NCI-H1436 treated with DMSO at 0.1 percent for 48 hours (cell line): ENCODE measurements at places on chromosomes 2 and 18.

GRCh38 chr2:57210855-57211254 lies 835.8 kb upstream of the VRK2 start:
- DNase-seq, result no peak

GRCh38 chr2:114011713-114012112 lies 121.8 kb downstream of the ACTR3 start:
- DNase-seq, result no peak

- no peak for DNase-seq
These were observed 85.3 kb downstream of the PIEZO2 start for GRCh38 chr18:11064106-11064505.

DNA sequence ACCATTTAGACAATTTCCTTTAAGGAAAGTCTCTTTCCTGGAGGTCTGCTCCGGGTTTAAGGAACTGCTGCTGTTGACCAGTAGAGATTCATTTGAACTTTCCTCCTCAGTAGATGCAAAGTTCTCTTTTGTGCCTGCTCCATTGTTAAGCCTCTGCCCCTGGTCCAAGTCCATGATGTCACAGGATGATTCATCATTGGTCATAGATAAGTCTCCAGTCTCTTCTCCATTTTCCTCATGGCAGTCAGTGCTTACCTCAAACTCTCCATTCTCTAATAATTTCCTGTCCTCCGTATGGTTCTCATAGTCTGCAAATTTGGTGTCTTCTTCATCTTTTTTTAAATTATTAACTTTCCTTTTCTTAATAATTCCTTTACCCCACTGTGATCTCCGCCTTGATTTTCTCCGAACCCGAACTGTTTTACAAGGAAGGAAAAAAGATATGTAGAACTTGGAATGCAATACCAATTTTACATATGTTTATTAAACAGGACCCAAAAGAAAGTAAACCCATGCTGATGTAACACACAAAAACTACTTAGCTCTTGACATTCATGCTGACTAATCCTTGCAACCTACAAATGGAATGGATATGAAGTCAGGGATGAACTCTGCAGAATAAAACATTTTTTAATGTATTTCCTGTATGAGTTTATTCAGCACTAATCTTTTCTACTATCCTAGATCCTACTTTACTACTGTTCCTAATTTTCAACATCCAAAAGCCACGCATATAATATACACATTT lies 169.1 kb downstream of the ATAD2B start:
- DNase-seq, result no peak

GRCh38 chr2:33598561-33599174 lies 431 bp downstream of the FAM98A start:
- DNase-seq, result no peak

GRCh38 chr2:48624696-48625095 lies 7.0 kb downstream of the GTF2A1L start:
- no peak for DNase-seq

DNA sequence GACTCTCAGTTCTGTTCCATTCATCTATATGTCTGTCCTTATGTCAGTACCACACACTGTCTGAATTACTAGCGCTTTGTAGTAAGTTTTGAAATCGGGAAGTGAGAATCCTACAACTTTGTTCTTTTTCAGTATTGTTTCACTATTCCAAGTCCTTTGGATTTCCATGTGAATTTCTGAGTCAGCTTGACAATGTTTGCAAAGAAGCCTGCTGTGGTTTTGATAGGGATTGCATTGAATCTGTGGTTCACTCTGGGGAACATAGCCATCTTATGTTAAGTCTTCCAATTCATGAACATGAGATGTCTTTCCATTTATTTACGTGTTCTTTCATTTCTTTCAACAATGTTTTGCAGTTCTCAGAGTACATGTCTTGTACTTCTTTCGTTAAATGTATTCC lies 15.0 kb downstream of the SLC3A1 start:
- DNase-seq, result no peak

- no peak for DNase-seq
These were observed 54.1 kb downstream of the ESCO1 start for GRCh38 chr18:21546423-21546822.

GRCh38 chr18:30889519-30890301 lies 152.8 kb downstream of the DSC3 start:
- no peak for DNase-seq

GRCh38 chr18:76491776-76492668 lies 3.0 kb downstream of the ZNF516 start:
- DNase-seq, result no peak

- no peak for DNase-seq
These were observed 438.6 kb downstream of the RNF144A start for GRCh38 chr2:7355781-7356180.

- no peak for DNase-seq
These were observed 3.0 kb upstream of the FIGLA start for GRCh38 chr2:70793450-70793849.

GRCh38 chr2:221929259-221929658 lies 357.2 kb upstream of the EPHA4 start:
- DNase-seq, result no peak

DNA sequence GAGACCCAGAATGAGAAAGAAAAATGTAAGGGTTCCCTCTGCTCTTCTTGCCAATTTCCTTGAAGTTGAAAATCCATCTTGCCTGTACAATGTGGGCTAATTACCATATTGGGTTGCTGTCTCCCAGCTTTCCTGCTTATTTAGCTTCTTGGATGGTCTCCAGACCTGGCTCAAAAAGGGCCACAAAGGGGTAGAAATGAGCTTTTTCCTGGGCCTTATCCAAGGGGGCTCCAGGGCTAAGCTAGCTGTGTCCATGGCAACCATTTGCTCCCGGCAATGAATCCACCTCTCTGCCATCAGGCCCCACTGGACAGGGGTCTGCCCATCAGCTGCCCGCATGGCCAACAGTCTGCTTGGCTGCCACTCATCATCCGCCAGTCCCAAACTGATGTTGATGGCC lies 85.0 kb downstream of the BOD1L2 start:
- no peak for DNase-seq

DNA sequence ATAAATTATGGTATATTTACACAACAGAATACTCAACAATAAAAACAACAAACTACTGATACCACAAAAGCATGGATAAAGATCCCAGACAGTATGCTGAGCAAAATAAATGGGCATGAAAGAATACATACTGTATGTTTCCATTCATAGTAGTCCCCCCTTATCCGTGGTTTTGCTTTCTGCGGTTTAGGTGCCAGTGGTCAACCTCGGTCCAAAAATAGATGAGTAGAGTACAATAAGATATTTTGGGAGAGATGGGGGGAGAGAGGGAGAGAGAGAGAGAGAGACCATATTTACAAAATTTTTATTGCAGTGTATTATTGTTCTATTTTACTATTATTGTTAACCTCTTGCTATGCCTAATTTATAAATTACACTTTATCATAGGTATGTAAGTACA lies 21.0 kb upstream of the TGFA start:
- DNase-seq, result no peak

GRCh38 chr2:176769499-176770370 lies 442.9 kb upstream of the HNRNPA3 start:
- no peak for DNase-seq

GRCh38 chr2:210050885-210051284 lies 48.4 kb downstream of the RPE start:
- DNase-seq, result no peak

DNA sequence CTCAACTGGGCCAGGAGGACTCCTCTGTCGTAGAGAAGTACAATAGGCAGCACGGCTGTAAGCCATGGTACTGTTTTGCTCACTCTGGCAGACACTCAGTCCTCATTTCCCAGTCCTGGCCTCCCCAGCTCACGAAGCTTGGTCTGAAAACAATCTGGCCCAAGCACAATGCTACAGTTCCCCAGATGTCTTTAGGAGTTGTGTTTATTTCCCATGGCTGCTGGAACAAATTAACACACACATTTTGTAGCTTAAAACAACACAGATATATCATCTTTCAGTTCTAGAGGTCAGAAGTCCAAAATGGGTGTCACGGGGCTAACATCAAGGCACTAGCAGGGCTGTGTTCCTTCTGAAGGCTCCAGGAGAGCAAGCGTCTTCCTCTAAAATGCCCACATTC lies 13.0 kb downstream of the FABP1 start:
- DNase-seq, result no peak

DNA sequence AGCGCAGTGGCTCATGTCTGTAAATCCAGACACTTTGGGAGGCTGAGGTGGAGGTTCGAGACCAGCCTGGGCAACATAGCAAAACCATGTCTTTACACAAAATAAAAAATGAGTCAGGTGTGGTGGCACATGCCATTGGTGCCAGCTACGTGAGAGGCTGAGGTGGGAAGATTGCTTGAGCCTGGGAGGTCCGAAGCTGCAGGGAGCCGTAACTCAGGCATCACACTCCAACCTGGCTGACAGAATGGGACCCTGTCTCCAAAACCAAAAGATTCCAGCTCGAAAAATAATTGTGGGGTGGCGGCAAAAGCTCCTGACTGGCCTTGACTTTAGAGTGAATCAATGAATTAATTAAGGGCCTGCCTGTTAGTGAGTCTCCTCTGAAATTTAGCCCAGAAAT lies 1.2 kb upstream of the ALPP start:
- no peak for DNase-seq

DNA sequence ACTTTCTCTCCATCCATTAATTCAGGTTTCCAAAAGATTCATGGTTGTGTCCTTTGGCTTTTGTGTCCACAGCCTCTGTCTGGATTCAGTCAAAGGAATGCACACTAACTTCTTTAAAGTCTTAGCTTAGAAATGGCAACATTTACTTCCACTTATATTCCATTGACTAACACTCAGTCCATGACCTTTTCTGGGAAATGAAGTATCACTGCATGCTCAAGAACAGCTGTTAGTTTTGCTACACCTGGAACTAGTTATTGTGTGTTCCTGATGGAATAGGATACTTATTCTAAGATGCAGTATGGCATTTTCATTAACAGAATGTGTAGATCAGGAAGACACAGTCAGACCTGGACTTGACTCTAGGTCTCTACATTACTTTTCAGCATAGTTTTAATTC lies 88.8 kb downstream of the KYNU start:
- no peak for DNase-seq

GRCh38 chr2:191170773-191171172 lies 20.0 kb upstream of the STAT4 start:
- DNase-seq, result no peak

- DNase-seq, result no peak
These were observed 20.3 kb downstream of the SALL3 start for GRCh38 chr18:78999939-79000338.

DNA sequence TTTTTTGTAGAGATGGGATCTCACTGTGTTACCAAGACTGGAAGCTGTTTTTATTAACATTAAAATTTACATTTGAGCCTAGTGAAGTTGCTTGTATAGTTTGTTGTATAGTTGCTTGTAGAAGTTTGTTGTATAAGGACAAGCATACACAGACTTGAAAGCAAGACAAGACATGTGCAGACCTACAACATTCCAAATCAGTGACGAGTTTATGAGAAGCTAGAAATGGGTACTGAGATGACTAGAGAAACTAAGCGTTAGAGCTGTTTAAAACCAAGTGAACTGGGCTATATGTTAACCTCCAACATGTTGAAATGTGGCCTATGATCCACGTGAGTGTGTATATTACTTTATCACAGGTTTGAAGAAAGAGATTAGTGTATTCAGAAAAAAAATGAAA lies 39.1 kb downstream of the ABCB11 start:
- DNase-seq, result no peak

- DNase-seq, result no peak
These were observed 123.7 kb downstream of the FTCDNL1 start for GRCh38 chr2:199727306-199727705.

DNA sequence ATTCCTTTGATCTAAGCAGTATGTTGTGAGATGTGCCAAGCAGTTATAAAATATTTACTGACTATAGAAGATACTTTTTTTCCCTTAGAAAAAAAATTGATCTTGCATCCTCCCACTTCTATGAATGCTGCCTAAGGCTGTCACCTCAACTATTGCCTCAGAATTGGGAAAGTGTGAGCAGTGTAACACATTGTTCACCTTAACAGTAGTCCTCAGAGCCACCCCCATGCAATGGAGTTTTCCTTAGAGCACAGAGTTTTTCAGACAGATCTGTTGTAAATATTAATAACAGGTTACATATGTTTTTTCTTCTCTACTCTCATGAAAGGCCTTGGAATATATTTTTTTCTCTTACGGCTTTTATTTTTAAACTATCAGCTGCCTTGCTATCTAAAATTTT lies 607.3 kb downstream of the STK39 start:
- DNase-seq, result no peak

- DNase-seq, result no peak
These were observed 87.6 kb downstream of the ALPK2 start for GRCh38 chr18:58541146-58541788.

DNA sequence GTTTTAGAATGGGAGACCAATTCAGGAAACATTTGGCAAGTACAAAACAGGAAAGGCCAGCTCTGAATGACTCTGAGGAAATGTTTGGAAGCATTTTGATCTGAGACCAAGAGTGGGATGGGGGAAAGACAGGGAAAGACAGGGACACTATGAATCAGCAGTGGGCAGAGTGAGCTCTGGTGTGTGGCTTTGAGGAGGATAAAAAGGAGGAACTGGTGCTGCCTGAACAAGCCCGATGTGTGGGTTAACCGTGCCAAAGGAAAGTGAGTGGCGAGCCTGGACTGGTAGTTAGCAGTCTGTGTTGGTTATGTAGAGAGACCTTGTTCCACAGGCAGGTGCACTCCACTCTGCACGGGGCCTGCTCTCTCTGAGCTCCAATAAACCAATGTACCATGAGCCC lies 5.3 kb downstream of the MFSD6 start:
- no peak for DNase-seq

- DNase-seq, result no peak
These were observed 19.8 kb downstream of the PIKFYVE start for GRCh38 chr2:208285853-208286252.

DNA sequence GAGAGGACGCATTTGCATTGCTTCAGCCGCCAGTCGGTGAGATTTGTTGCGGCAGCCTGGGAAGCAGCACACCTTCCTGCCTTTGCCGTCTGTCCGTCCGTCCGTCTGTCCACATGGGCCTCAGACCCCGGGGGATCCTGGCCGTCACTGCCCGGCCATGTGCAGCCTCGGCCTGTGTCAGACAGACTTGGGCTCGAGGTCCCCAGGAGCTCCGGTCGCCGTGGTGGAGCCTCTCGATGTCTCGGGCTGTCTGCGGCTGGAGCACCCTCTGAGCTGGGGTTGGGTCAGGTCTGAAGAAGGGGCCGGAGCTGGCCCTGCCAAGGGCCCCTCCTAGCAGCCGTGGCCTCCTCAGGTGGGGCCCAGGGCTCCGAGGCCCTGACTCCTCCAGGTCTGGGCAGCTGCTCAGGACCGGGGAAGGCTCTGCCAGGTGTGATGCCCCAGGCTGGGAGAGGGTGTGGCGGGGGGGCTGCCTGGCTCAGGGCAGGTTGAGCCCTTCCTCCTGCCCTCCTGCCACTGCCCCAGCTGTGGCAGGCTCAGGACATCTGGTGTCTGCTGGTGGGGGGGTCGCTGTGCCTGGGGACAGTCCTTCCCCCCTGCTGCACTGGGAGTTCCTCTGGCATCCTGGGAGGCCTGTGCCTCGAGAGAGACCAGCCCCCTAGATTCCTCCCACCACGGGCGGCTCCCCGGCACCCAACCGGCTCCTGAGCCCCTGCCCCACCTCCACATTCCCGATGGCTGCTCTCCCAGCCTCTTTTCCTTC lies 11.8 kb downstream of the NEU4 start:
- DNase-seq, result no peak
